ENCODE measurements at places on chromosomes 3 and 15.
A peak's percentile ranks its signal among the peaks of the same experiment; 100 is the strongest.

- DNase-seq: no peak
Measured at GRCh38 chr15:69414701-69415167, 585 bp downstream of the KIF23 start.

- DNase-seq: no peak
Measured at GRCh38 chr3:184756151-184757021, 44.5 kb upstream of the MAGEF1 start.

- DNase-seq: peak; percentile 37
Measured at GRCh38 chr3:178170698-178171535, 365.3 kb upstream of the KCNMB2 start.

DNA sequence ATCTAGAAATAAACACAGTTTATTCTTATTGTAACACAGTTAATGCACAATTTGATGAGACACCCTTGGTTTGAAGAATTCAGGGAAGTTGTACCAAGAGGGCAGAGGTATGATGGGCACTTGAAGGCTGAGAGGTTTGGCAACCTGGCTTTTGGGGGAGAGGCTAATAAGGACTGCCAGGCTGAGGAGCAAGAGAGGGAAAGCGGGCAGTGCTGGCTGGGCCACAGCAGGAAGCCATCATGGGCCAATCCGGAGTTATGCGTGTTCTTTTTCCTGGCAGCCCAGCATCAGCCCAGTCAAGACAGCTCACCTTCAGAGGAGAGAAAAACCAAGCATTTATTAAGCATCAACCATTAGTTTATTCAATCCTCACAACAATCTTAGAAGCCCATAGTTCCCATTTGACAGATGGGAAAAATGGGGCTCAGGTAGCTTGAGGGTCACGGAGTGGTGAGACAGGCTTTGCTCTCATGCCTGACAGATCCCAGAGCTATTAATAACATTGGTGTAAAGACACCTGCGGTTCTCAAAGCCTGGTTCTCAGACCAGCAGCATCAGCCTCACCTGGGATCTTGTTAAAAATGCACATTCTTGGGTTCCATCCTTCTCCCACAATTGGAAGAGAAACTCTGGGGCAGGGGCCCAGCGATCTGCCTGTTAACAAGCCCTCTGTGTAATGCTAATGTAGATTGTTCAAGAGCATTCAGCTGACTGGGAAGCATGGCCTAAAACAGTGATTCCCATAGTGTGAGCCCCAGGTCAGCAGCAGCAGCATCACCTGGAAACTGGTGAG, 183.7 kb downstream of the NTRK3 start:
- DNase-seq: no peak

DNA sequence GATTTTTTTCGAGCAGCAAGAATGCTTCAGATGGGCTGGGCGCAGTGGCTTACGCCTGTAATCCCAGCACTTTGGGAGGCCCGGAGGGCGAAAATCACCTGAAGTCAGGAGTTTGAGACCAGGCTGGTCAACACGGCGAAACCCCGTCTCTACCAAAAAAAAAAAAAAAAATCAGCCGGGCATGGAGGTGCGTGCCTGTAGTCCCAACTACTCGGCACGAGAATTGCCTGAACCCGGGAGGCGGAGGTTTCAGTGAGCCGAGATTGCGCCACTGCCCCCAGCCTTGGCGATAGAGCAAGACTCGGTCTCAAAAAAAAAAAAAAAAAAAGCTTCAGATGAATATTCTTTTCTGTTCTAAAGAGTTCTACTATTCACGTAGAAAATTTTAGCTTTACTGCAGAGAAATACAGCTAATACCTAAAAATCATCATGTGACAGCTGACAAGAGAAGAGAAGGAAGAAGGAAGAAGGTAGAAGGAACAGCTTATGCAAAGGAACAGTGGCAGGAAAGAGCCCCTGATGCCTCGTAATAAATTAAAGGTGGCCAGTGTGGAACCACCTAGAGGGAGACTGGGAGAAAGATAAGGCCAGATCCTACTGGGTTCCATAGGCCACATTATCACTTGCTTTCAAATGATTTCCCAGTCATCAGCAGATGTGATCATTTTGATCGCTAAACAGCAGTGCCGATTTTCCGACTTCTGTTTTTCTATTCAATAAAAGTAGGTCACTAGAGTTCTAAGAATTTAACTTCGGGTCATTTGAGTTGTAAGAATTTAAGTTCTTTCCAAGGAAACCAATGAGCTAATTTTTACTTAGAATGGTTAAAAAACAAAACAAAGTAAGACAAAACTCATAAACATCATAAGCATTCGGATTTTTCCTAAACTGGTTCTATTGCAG, 1.5 kb downstream of the CMTM6 start:
- DNase-seq: no peak

- no peak for DNase-seq
Measured at GRCh38 chr15:99433026-99433756, 132.6 kb upstream of the MEF2A start.

DNA sequence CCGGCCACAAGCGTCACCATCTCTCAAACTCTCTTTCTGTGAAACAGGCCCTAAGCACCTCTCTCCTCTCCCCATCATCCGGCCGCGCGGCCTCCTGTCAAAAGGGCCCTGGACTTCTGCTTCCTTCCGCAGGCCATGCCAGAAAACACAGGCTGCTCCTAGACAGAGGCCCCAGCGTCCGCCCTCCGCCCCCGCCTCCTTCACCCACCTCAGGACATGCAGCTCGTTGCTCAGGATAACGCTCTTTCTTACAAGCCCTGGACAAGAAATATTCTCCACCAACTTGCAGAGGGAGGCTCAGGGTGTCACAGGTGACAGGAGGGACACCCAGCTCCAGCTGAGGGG, 212.0 kb downstream of the XXYLT1 start:
- DNase-seq: no peak

- no peak for DNase-seq
Measured at GRCh38 chr3:126049289-126050049, 34.5 kb downstream of the SLC41A3 start.

- DNase-seq: no peak
Measured at GRCh38 chr15:52749258-52749657, 40.9 kb downstream of the ONECUT1 start.

DNA sequence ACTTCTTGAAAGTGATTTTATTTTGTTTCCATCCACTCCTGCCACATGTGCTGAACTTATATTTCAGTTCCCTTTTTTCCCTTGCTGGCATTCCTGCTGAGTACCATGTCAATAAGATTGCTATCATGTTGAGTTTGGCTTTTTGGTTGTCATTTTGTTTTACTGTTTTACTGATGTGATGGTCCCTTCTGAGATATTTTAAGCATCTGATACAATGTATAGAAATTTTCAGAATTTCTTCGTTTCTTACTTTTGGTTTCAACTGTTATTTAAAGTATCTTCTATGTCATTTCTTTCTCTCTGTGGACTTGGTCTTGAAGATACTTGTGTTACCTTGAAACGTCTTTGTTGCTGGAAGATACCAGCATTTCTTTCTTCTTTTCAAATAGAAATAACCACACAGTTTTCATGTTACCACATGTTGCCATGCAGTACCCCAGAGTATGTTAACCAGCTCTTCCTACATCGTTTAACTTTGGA, 14.1 kb downstream of the SIDT1 start:
- no peak for DNase-seq

- DNase-seq: no peak
Measured at GRCh38 chr3:69770976-69771634, 31.8 kb downstream of the MITF start.

DNA sequence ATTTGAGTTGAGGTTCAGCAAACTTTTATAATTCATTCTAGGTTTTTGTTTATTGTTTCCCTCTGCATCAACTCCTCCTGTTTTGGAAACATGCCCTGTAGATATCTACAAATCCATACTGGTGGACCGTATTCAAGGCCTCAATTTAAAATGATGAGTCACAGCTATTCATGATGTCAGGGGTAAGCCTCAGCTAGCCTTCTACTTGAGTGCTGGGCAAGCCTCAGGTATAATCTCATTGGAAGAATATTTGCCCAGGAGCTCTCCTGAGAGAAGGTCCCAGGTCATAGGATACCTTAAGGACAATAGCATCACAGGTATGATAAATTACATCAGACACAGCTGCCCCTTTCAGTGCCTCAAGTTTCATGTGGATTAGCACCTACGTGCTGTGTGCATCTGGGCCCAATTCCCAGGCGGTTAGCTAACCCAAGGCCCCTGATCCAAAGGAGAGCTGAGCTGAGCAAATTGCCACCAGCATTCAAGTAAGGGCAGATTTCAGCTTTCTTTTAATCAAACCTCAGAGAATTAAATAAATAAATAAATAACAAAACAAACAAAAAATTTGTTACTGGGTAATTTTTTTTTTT, 87.5 kb downstream of the KCNMB2 start:
- DNase-seq: peak; percentile 90
